ENCODE measurements at places on chromosomes 2 and 18.

GRCh38 chr2:215760091-215760490 lies 253.3 kb downstream of the MREG start:
- no peak for DNase-seq

- no peak for DNase-seq
These were observed 298.8 kb upstream of the GCFC2 start for GRCh38 chr2:76009484-76009883.

- no peak for DNase-seq
These were observed 180.9 kb upstream of the TWIST2 start for GRCh38 chr2:238667008-238667407.

- DNase-seq, result no peak
These were observed 15.3 kb downstream of the UNC50 start for GRCh38 chr2:98623657-98624056.

GRCh38 chr2:198883604-198884003 lies 574.1 kb downstream of the SATB2 start:
- DNase-seq, result no peak

- DNase-seq, result no peak
These were observed 248.0 kb upstream of the CNTNAP5 start for GRCh38 chr2:123777116-123777515.

DNA sequence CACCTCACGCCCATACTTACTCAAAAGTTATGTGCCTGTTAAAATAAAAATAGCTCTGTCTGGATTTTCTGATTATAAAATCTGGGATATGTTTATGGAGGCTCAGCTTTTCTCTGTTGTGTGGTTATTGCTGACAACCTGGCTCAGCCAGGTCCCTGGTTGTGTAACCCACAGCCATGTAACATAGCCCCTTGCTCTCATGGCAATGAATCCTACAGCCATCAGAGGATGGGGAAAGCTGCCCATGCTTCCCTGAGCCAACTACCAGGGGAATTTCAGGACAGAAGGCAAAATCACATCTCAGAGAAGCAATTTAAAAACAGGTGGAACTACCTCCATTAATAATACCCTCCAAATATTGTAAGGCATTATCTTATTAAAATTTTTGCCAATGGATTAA lies 29.7 kb downstream of the ST8SIA5 start:
- DNase-seq, result no peak

GRCh38 chr2:32949260-32949659 lies 2.5 kb downstream of the LTBP1 start:
- no peak for DNase-seq

- no peak for DNase-seq
These were observed 21.7 kb upstream of the BAZ2B start for GRCh38 chr2:159637988-159638501.

Measured in activated CD4-positive, alpha-beta T cell treated with anti-CD3 and anti-CD28 coated beads, Interleukin-2, amount 50 U/mL, for 1 hour (primary cell).